ENCODE measurements at places on chromosomes 2 and 18.

DNA sequence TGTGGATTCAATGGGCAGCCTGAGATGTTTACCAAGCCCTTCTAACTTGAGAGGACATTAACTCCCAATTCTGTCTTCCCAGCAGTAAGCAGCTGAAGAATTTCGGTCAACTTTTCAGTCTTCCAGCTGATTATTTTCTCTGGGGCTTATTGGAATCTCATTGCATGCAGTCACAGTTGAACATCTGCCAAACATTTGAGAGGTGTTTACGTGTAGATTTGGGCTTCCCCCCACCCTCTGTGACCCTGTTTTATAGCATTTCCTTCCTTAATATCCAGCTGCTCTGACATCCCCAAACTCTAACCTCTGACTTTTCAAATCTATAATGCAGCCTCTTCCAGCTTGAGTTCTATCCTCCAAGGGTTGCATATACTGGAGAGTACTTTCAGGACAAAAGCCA is 16.5 kb upstream of the VIT start:
- no peak for DNase-seq

- DNase-seq = no peak
Measured at GRCh38 chr18:2963048-2963447, 49.9 kb downstream of the LPIN2 start.

DNA sequence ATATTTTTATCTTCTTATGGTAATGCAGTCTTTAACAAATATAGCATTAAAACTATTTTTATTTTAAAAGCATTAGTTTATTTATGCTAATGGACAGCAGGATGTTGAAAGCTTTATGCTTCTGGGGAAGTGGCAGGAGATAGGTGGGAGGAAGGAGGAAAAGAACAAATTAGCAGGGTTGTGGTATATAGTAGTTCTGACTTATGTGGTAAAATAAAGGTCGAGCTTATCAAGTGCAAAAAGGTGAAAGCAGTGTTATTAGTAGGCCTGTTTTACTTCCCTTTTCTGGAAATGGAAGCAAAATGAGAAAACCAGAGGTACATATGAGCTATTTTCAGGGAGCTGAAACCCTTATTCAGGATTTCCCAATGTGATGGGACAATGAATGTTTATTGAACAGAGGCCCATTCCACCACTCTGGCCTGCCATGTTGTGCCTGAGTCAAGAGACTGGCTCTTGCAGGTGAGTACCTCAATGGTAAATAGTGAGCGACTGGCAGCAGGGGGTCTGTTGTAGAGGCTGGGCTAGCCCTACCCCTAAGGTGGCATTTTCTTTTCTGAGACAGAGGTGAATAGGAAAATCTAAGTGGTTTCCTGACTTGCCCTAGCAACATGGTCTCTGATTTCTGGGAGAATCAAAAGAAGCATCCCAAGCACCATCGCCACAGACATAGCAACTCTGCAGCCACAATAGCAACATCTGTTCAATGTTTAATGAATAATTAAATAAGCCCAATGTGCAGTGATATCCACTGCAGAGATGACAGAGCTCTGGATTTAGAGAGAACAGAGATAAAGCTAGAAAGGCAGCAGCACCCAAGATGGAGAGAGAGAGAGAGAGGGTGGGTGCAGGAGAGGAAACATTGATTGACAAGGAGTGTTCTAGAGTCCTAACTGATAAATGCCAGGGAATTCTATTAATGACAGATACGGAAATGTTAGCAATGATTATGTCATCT is 119.7 kb downstream of the UPP2 start:
- no peak for DNase-seq

DNA sequence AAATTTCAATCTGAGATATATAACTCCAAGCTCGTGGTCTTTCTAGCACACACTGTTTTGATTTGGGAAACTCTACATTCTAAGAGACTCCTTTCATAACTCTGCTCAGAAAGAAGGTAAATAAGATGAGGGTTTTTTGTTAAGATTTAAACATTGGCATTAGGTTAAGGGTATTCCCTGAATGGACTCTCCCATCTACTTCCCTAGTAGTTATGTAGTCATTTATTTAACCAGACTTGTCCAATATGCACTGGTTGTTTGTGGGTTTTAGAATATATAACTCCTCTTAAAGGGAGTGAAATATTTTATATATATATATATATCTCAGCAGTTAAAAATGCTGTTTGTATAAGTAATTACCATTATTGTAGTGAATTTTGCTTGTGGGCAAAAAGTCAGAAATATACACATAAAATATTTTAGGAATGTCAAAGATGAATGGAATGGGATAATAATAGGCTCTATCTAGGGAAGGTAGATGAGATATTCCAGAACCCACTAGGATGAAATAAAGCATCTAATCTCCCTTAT is 61.5 kb upstream of the WDR75 start:
- no peak for DNase-seq

DNA sequence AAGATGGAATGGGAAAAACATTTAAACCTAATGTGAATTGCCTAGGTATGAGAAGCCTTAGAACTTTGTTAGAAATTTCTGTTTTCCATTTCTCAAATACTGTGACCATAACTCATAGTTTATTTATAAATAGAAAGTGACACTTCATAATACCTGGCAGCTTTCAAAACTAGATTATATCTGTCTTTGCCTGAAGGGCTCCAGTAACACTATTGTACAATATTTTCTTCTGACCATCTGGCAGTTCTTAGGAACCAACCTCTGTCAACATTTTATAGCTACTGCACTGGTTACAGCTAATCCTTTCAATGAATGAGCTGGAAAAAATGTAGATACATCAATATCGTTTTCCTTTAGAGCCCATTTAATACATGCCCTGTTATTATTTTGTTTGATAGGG is 237.4 kb downstream of the CAMKMT start:
- DNase-seq = no peak

- no peak for DNase-seq
Measured at GRCh38 chr2:66601624-66602023, 166.7 kb downstream of the MEIS1 start.

DNA sequence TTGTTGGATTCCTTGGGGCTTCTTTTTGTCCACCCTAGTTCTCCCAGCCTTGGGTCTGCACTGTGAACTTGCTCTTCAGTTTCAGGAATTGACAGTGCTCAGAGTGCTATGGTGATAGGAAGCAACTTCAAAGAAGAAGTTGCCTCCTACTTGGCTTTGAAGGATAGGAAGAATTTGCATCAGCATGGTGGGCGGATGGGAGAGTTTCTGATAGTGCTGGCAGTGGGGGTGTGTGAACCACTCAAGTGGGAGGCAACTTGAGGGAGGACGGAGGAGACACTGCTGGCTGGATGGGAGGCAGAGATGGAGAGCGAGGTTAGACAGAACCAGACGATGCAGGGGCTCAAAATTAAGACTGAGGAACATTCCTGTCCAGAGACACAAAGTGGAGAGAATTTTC is 164.4 kb upstream of the SKOR2 start:
- no peak for DNase-seq

GRCh38 chr2:8290771-8291352 is 391.0 kb upstream of the ID2 start:
- no peak for DNase-seq

All from AG09319 (cell line).